BJ (cell line): ENCODE measurements at places on chromosomes 1 and 21. TPM values are rescaled to one million over a fixed set of nuclear protein-coding genes. Genes with fewer than 3 reads are reported as not detected.
A peak's percentile ranks its signal among the peaks of the same experiment; 100 is the strongest.

GRCh38 chr21:33869873-33870272 lies 45.7 kb downstream of the ATP5PO start:
- DNase-seq = no peak

DNA sequence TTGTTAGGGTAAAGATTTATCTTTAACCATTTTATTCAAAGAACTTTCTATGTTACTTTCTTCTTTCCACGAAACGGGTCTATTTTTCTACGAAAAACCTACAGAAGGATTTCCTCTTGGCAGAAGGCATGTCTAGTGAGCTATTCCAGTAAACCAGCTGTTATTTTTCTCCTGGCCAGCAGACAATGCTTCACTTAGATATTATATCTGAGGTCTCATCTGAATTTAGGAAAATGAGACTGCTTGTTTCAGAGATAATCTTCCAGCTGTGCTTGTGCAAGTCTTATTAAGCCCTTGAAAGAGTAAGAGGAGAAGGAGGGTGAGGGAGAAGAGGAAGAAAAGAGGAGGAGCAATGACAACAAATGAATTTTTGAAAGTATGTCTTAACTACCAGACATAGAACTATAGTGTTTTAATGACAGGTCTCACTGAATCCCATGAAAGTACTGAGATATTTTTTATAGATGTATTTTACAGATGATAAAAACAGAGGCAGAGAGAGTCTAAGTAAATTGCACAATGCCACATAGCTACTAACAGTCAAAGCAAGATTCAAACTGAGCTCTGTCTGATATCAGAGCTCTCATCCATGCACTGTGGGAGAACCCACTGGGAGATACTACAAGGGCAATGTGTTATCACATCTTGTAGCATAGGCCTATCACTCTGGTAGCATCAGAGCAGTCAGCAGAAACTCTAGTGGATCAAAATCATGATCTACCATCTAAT lies 54.6 kb upstream of the SAMSN1 start:
- DNase-seq = no peak

GRCh38 chr1:81410941-81411340 lies 389.8 kb upstream of the ADGRL2 start:
- no peak for DNase-seq

DNA sequence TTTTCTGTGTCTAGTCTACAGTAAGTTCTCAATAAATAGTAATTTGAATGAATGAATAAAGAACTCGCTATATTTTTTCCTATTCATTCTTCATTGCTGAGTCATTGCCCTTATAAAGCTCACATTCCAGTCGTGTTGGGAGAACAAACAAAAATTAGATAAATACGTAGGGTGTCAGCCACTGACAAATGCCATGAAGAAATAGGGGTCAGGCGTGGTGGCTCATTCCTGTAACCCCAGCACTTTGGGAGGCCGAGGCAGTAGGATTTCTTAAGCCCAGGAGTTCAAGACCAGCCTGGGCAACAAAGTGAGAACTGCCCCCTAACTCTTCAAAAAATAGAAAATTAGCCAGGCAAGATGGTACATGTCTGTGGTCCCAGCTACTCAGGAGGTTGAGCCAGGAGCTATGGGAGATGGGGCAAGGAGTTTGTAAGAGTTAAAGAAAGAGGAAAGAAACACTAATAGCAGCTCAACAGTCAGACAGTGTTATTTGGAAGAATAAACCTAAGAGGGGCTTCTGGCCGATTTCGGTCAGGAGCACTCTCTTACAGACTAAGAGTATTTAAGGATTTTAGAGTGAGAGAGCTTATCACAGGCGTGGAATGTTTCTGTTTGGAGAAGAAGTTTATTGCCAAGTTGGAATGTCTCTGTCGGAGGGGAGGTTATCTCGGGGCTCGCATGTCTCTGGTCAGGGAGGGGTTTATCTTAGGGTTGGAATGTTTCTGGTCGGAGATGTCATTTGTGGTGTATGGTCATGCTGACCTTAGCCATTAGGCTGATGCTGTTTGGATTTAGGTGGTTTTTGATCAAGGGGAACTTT lies 1.8 kb upstream of the CHML start:
- no peak for DNase-seq

GRCh38 chr1:243393096-243393495 lies 137.3 kb downstream of the SDCCAG8 start:
- no peak for DNase-seq

- DNase-seq = no peak
These were observed 58.4 kb upstream of the EFHD2 start for GRCh38 chr1:15351310-15351709.

DNA sequence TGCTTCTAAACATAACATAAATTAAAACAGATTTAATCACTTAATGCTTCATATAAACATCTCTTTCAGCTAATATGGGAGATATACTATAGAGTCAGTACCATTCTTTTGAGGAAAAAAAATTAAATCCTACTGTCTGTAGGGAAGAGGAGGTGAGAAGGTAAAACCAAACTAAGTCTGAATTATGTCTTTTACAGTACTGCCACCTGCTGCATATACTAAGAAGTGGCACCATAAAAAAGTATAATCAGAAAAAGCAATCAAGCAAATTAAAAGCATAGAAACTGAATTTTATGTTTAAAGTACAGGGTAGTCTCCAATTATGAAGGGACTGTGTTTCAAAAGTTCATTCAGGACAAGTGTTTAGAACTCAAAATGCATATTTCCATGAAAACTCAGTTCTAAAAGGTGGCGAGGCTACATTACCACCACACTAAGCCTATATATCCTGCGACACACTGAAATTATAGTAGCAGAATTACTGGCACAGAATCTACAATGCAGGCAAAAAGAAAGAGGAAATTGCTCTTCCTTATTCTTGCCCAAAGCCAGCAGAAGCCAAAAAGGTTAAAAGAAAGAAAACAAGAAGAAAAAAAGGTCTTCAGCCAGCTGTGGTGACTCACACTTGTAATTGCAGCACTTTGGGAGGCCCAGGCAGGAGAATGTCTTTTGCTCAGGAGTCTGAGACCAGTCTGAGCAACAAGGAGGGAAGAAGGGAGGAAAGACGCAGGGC lies 9.0 kb downstream of the NSL1 start:
- no peak for DNase-seq

- DNase-seq = no peak
These were observed 20.6 kb upstream of the LPGAT1 start for GRCh38 chr1:211851174-211851573.

GRCh38 chr1:109762039-109762585 lies 1.6 kb downstream of the EPS8L3 start:
- no peak for DNase-seq

GRCh38 chr1:25209516-25209915 lies 22.8 kb downstream of the SYF2 start:
- DNase-seq = no peak

DNA sequence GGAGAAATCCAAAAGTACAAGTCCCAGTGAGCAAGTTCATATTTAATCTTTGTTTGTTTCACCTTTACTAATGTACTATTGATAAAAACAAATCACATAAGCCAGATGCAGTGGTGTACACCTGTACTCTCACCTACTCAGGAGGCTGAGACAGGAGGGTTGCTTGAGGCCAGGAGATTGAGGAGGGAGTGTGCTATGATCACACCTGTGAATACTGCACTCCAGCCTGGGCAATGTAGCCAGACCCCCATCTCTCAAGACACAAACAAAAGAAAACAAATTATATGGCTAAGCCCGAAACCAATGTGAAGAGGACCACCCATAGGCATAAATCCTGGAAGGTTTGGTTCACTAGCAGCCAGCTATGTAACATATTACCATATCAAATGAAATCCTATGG lies 9.6 kb upstream of the USP24 start:
- no peak for DNase-seq

- no peak for DNase-seq
These were observed 250.4 kb upstream of the HOOK1 start for GRCh38 chr1:59564192-59564891.

DNA sequence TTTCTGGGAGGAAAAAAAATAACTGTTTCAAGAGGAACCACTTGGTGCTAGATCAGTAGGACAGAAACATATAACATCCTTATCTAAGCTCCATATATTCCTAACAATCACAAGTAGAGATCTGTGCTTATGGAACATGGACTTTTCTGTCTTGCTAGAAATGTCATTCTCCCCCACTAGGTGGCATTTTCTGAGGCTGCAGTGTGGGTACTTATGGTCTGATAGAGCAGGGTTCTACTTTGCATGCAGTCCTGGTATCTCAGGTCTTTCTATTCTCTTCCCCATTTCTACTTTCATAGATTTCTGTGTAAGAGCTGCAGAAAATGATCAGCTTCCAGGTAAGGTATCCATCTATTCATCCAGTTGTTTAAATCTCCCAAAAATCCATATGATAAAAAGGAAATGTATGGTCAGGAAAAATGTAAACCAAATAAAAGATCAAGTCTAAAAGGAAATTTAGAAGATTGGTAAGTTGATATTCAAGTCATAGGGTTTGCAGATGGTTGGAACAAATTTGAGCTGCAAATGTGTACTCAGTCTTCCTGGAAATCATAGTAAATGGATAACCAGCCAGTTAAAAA lies 1.5 kb downstream of the ZNF684 start:
- no peak for DNase-seq

GRCh38 chr1:5994713-5995621 lies 2.7 kb upstream of the NPHP4 start:
- no peak for DNase-seq

DNA sequence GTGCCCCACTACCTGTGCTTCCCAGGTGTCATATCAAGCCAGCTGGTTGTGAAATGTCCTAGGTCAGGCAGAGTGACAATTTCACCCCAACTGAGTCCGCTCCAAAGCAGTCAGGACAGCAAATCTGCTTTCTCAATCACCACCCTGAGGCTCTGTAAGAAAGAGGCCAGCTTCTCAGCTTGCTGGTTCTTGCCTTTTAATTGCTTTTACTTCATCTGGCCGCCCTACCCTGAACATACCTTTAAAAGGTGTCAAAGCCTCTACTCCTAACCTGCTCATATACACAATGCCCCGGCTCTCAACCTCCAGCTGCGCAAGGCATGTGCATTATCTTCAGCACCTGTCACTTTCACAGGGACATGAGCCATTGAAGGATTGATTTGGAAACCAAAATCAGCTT lies 581.6 kb downstream of the NPHP4 start:
- no peak for DNase-seq

- DNase-seq = no peak
These were observed 283.8 kb upstream of the DAB1 start for GRCh38 chr1:57707631-57708030.

GRCh38 chr1:160797861-160798273 lies 1.9 kb downstream of the LY9 start:
- DNase-seq = no peak

- no peak for DNase-seq
These were observed 43.5 kb upstream of the BCL9 start for GRCh38 chr1:147497826-147498225.

DNA sequence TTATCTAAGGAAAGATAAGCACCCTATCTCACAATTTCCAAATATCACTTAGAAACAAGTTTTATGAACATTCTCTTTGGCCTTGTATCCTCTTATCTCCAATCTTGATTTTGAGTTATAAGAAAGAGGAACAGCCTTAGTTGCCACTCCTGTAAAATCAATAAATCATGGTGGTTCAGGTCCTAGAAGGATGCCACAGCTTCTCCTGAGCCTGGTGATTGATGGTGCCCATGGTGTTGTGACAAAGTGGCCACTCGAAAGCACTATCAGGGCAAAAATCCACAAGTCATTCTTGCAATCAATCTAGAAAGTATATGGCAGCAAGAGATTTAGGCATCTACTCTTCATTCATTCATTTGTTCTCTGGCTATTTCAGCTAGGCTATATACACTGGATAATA lies 27.8 kb downstream of the GBP6 start:
- DNase-seq = no peak

GRCh38 chr1:83741770-83742169 lies 257.2 kb downstream of the TTLL7 start:
- DNase-seq = no peak

DNA sequence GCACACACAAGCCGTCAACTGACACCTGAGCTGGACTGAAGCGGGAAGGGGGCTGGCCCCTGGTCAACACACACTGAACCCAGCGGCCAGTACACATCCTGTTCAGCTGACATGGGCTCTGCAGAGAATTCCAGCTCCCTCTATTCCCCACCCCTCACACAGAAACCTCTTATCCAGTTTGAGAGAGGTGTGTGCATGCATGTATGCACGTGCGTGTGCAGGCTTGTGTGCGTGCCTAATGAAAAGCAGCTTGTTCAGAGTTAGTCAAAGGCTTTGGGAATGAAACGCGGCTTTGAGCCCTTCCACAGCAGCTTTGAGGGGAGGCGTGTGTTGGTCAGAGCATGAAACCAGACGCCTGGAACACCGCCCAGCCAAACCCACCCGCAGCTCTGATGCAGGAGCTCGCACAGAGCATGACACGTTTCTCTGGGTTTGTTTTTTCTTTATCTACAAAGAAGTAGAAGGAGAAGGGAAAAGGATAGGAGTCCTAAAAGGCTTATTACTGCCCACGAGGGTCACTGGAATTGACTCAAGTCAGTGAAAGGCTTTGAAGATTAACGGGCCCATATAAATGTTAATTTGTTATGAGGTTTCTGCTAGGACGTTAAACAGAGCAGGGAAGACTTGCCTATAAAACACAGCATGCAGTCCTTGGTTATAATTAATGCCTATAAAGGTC lies 184.2 kb downstream of the ETS2 start:
- peak; percentile 54 for DNase-seq

DNA sequence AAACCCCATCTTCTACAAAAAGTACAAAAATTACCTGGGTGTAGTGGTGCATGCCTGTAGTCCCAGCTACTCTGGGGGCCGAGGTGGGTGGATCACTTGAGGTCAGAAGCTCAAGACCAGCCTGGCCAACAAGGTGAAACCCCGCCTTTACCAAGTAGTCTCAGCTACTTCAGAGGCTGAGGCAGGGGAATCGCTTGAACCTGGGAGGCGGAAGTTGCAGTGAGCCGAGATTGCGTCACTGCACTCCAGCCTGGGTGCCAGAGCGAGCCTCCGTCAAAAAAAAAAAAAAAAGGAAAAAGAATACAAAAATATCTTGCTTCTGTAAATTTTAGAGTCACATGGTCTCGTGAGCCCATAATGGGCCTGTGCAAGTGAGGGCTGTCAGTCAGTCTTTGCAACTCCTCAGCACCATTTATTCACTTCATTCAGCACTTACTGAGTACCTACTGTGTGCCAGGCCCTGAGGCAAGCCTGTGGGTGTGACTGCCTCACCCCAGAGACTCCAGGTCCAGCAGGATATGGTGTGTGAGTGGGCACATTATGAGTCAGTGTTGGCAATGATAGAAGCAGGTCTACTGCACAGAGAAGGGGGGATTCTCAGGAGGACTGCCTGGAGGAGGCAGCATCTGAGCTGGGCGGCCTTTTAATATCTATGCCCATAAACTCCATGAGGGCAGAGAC lies 46.8 kb upstream of the TARDBP start:
- DNase-seq = no peak

GRCh38 chr1:85393490-85393889 lies 71.5 kb downstream of the DDAH1 start:
- no peak for DNase-seq

ZMYND12 gene
- polyA plus RNA-seq = 0.66 and 1.3 TPM in 2 replicates

SLC44A3 gene
- 1.1 and 2.1 TPM in 2 replicates for polyA plus RNA-seq

CAMSAP2 gene
- polyA plus RNA-seq = 7.5 and 16.4 TPM in 2 replicates

MMEL1 gene
- 0.17 TPM in 1 of 2 replicates, not detected in the other for polyA plus RNA-seq

RAB7B gene
- polyA plus RNA-seq = 9.1 and 11.3 TPM in 2 replicates

ADAMTS5 gene
- 4.2 and 5.4 TPM in 2 replicates for polyA plus RNA-seq

NHLH1 gene
- polyA plus RNA-seq = 0.13 and 0.20 TPM in 2 replicates

APOBEC4 gene
- polyA plus RNA-seq = not detected in 2 replicates

CAMK1G gene
- 0.81 and 1.5 TPM in 2 replicates for polyA plus RNA-seq

SLC22A15 gene
- polyA plus RNA-seq = 6.4 and 9.2 TPM in 2 replicates

GUCA2B gene
- not detected in 2 replicates for polyA plus RNA-seq
